ENCODE measurements at places on chromosomes 4 and X.

- no peak for DNase-seq
Measured at GRCh38 chrX:34956916-34957315, 14.3 kb downstream of the FAM47B start.

DNA sequence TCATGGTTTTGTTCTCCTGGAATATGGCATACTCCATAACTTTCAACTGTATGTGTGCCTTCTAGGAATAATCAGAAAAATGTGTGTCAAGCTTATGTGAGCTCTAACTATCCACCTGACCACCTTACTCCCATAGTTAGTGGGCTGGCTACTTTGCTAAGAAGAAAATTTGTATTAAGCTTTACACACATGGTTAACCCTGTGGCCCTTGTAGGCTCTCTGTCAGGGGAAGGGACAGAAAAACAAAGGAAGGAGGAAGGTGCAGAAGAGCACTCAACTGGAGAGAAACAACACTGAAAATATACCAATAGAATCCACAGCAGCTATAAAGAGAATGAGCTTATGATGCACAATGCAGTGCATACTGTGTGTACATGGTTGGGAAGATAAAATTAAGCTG lies 84.6 kb downstream of the PPP3CA start:
- DNase-seq, result no peak

- DNase-seq, result no peak
Measured at GRCh38 chr4:151045907-151046306, 30.8 kb upstream of the LRBA start.

GRCh38 chrX:49247916-49248811 lies 12.9 kb downstream of the CCDC22 start:
- DNase-seq, result no peak

GRCh38 chrX:10654960-10655359 lies 34.6 kb upstream of the MID1 start:
- no peak for DNase-seq

DNA sequence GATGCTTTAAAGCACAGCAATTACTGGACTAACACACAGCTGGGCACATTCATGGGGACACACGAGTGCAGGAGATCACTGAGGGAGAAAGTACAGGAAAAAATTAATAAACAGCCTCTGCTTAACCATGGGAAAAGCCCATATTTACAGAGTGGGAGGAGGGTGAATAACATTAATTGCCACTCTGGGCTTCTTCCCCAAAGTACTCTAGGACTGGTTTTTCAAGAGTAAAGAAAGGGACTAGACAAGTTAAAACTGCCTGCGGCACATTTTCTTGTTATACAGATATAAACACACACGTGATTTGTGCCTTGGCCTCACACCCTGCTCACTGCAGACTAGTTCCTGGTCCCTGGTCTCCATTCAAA lies 179.7 kb upstream of the TET2 start:
- no peak for DNase-seq

DNA sequence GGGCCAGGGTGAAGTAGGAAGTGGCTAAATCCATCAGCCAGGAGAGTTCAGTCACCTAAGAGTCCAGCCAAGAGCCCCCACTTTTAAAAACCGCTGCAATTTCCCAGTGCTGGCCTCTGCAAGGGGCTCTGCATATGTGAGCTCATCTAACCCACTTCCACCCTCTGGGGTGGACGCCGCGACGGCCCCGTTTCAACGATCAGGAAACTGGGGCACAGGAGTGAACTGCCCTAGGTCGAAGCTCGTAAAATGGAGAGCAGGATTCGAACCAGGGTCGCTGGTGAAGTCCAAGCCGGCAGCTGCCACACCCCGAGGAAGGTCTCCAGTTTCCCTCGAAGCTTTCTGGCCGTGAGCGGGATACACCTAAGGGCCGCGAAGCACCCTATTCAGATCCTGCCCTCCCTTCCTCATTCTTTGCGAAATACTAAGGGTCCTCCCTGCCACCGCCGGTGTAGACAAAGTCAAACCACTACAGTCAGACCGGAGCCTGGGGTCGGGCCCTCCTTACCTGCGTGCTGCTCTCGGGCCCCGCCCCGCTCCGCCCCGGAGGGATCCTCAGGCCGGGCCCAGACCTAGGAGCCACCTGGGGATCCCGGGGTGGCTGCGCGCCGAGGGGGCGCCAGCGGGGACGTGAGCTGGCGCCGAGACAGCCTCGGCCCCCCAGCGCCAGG lies 446 bp downstream of the EVC2 start:
- no peak for DNase-seq
